Hematopoietic multipotent progenitor cell treated with erythropoietin and hydrocortisone succinate and interleukin-3 and kit ligand, for 15 days (in vitro differentiated cells): ENCODE measurements at places on chromosomes 6 and 20.

GRCh38 chr6:81023007-81023582, 729.4 kb downstream of the TENT5A start:
- DNase-seq: no peak

DNA sequence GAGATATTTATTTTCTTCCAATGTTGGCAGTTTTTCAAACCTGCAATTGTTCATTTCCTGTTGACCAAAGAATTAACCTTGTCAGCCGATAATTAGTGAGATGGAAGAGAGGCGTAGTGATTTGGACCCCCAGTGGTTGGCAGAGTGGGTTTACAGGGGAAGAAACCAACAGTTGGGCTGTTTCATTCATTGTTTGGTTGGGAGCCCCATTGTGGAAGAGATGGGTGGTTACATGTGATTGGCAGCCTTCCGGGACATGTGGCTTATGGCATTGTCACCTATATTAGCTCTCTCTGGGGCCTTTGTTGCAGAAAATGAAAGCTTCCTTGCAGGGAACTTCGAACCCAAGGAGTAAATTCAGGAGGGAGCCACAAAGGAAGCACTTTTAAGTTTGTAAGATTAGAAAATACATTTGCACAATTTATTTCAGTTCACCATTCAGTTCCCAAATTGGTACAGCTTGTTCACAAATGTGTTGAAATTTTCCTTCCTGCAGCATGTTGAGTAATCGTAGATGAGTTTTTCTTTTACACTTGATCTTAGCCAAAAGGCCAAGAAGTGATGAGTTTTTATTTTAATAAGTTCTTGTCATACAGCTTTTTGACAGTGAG, 50.3 kb upstream of the CDKAL1 start:
- no peak for DNase-seq

DNA sequence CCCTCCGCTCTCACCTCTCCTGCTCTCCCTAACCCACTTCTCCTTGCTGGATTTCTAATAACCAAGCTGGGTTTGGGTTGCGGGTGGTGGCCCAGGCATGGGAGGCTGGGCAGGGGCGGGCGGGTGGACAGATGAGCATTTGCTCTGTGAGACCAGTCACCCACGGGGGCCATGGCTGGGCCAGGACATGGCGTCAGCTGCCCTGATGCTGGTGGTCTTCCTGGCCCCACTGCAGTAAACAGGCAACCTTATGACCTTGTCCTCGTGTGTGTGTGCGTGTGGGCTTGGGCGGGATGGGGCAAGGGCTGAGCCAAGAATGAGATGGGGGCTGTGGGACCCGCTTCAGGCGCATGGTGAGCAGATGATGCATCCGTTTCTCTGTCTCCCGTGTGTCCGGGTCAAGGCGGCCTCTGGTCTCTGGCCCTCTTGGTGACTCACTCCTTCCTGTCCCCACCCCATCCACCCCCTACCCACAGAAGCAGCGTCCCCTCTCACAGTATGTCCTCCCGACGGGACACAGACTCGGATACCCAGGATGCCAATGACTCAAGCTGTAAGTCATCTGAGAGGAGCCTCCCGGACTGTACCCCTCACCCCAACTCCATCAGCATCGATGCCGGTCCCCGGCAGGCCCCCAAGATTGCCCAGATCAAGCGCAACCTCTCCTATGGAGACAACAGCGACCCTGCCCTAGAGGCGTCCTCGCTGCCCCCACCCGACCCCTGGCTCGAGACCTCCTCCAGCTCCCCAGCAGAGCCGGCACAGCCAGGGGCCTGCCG, 41.4 kb upstream of the MYL9 start:
- DNase-seq: no peak

- no peak for DNase-seq
Observed at GRCh38 chr6:90790058-90790457, 203.2 kb upstream of the MAP3K7 start.

GRCh38 chr20:60050193-60050947, 92.1 kb downstream of the CDH26 start:
- DNase-seq: no peak

- peak; percentile 38 for DNase-seq
Observed at GRCh38 chr6:15254070-15254975, 8.5 kb downstream of the JARID2 start.

GRCh38 chr20:1362484-1362883, 30.4 kb downstream of the FKBP1A start:
- DNase-seq: no peak

DNA sequence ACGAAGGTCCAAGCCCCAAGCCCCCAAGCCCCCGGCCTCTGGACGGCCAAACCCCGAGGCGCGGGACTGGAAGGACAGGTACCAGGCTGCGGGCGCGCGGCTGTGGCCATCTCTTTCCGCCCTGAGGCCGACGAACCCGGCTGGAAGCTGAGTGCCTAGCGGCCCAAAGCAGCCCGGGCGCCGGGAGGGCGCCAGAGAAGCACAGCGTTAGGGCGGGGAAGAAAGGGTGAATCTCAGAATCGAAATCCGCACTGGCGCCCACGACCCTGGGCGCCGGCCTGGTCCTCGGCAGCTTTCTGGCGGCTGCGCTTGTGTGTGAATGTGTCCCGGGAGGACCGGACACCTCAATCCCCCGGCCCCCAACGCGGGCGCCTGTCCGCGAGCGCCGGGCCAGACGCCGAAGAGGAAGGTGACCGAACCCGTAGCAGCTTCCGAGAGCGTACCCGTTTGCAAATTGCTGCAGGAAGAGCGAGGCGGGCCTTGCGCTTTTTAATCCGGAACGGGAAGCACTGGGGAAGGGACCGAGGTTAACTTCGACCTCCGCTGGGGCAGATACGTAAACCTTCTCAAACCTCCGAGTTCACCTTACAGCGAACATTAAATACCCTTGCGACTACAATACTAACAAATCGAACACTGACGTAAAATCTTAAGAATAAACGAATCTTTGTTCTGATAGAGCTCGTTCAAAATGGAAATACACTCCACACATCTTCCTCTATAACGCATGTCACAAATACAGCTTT, 2.9 kb downstream of the NRN1 start:
- no peak for DNase-seq

DNA sequence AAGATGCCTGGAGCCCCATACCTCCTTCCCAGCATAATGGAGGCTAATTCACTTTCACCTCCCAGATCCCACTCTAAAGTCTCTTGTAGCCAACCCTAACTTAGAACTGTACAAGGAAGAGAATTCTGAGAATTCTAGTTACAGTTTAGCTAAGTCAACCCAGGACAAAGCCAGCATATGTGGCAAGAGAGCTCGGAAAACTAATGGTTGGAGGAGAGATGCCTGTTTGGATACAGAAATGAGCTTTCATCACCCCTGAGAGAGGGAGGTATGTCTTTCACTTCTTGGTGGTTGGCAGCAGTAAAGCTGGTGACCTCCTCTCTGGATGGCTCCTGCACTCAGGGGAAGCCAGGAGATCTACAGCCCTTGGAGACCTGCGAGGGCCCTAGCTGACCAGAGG, 252.6 kb upstream of the SUPT3H start:
- DNase-seq: no peak

- no peak for DNase-seq
Observed at GRCh38 chr6:99282479-99283062, 66.9 kb downstream of the FAXC start.

GRCh38 chr6:116316772-116317467, 37.2 kb upstream of the TSPYL1 start:
- DNase-seq: no peak

GRCh38 chr6:53360093-53360912, 11.6 kb upstream of the ELOVL5 start:
- no peak for DNase-seq

DNA sequence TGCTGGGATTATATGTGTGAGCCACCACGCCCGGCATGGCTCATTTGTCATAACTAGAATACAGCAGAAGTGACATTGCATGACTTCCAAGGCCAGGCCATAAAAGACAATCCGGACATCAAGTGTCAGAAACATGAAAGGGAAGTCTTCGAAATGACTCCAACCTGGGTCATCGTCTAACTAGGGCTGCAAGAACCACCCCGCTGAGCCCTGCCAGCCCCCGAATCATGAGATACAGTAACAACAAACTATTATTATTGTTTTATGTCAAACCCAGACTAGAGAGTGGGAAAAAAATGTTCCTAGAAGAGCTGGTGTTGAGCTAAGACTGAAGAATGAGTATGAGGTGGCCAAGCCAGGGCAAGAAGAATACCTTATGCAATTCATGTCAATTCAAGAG, 59.6 kb downstream of the ZNF217 start:
- DNase-seq: no peak

- DNase-seq: no peak
Observed at GRCh38 chr6:44926556-44926955, 401.6 kb upstream of the RUNX2 start.

DNA sequence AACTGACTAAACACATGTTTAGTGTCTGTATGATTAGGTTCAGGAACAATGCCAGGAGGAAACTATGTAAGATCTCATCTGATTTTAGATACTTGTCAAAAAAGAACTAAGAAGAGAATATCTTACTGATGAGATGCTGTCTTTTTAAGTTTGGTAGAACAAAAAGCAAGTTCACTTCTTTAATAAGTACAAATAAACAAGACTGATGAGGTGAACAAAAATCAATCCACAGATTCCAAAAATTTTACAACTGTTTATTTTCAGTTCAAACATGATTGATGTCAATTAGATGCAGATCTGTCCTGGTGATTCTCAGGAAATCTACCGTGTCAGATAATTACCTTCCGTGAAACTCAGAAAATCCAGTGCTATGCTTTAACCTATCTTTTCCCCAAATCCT, 24.9 kb downstream of the EPHA7 start:
- no peak for DNase-seq

GRCh38 chr6:17859846-17860245, 127.6 kb downstream of the KIF13A start:
- no peak for DNase-seq

DNA sequence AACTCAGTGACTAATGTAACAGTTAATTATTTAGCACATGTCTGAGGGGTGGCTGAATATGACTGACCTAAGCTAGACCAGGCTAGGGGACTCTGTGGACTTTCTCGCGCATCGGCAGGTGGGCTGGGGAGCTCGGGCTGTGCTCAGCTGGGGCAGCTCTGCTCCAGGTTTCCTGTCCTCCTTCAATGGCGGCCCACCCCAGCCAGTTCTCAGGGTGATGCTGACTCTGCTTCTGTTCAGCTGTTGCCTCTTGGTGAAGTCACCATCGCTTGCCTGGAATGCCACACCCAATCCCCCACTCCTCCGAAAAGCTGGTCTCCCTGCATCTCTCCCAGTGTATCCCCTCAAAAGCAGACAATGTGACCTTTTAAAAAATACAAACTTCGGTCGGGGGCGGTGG, 20.0 kb downstream of the PPP1R3G start:
- no peak for DNase-seq

- no peak for DNase-seq
Observed at GRCh38 chr20:38864662-38865061, 59.2 kb downstream of the PPP1R16B start.

DNA sequence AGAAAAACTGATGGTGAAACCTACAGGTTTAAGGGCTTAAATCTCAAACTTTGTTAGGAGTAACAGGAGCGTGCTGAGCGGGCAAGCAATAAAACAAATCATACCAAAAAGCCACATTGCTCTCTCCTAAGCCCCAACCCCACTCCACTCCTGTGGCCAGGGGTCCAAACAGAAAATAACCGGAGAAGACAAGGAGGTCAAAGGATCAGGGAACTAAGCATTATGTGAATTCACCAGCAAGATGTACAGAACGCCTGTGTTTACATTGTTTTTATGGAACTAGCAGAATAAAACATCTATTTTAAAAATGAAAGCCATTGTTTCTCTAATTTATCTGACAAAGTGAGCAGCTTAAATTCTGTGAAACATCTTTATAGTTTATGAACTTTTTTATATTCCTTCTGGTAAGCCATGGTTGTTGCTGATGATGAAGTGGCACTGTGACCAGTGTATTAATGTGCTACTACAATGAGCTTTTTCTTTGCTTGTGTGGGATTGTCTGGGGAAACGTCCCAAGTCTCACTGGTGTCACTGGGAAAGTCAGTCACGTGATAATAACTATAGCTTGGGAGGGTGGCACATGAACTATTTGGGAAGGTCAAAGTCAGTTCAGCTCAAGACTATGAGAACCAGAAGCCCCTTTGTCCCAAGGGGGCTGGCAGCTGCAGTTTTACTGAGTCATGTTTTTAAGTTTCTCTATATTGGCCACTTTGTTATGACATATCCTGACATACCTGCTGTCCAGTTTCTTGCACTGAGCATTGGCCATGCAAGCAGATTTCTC, 9.8 kb downstream of the FAM210B start:
- DNase-seq: no peak

- no peak for DNase-seq
Observed at GRCh38 chr6:106807947-106808611, 166.4 kb downstream of the CD24 start.

DNA sequence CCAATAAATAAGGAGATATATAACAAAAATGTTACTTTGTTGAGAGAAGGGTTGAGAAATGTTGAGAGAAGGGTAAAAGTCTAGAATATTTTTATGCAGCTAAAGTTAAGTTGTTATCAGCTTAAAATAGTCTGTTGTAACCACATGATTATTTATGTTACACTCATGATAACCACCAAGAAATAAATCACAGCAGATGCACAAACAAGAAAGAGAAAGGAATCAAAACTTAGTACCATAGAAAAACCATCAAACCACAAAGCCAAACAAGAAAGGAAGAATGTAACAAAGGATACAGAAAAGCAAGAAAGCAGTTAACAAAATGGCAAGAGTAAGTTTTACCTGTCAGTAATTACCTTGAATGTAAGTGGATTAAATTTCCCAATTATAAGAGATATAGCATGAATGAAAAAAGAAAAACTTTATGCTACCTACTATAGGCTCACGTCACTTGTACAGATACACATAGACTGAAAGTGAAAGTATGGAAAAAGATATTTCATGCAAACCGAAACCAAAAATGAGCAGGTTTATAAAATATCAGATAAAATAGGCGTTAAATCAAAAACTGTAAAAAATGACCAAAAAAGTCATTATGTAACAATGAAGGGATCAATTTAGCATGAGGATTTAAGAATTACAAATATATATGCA, 93.6 kb downstream of the STXBP5 start:
- DNase-seq: no peak

DNA sequence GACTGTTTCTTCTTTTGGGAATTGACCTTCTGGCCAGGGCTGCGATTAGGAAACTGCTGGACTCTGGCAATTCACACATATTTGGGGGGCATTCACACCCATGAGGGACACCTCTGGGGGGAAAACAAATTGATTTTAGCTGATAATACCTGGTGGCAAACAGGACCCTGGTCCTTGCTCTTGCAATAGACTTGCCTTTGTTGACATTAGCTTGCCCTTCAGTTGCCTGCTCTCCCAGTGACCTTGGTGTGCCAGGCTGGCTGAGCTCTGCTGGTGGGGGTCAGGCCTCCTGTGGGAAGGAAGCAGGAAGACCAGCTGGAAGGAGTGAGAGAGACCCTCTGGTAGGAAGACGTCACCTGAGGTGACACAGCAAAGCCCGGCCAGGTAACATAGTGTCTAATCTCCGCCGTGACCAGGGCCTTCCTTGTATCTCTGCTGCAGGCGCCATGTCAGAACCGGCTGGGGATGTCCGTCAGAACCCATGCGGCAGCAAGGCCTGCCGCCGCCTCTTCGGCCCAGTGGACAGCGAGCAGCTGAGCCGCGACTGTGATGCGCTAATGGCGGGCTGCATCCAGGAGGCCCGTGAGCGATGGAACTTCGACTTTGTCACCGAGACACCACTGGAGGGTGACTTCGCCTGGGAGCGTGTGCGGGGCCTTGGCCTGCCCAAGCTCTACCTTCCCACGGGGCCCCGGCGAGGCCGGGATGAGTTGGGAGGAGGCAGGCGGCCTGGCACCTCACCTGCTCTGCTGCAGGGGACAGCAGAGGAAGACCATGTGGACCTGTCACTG, 5.3 kb downstream of the CDKN1A start:
- no peak for DNase-seq

- DNase-seq: no peak
Observed at GRCh38 chr6:137736048-137736818, 130.8 kb upstream of the TNFAIP3 start.
